Activated CD4-positive, alpha-beta T cell treated with anti-CD3 and anti-CD28 coated beads, Interleukin-2, amount 50 U/mL, for 1 hour (primary cell): ENCODE measurements at places on chromosomes 13 and 19.

- no peak for DNase-seq
Observed at GRCh38 chr13:28128926-28129325, 9.4 kb upstream of the PAN3 start.

DNA sequence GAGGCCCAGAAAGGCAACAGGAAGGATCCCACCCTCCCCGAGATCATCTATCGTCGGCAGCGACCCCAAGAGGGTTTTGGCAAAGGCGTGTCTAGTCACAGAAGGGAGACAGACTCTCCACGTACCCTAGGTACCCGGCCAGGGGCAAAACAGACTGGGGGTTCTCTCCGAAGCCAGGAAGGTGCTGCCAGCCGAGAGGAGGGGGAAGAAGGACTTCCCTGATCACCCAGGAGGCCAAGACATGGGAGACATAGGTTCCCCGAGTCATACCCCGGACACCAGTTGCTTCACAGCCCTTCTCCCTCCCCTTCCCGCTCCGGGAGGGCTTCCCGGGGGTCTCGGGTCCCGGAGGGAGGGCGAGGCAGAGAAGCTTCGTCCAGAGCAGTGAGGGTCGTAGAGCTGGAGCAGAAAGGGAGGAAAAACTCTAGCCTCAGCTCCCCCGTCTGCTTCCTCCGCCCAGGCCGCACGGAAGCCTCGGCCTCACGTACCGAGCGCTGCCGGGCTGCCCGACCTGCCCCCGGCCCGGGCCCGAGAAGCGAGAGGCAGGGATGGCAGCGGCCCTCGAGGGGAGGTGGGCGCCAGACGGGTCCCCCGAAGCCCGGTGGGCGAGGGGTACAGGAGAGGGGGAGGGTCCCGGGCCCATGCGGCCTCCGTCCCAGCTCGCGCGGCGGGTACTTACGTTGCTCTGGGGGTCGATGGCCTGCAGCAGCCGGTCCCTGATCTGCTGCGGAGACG, 644 bp downstream of the MED26 start:
- peak; percentile 16 for DNase-seq

DNA sequence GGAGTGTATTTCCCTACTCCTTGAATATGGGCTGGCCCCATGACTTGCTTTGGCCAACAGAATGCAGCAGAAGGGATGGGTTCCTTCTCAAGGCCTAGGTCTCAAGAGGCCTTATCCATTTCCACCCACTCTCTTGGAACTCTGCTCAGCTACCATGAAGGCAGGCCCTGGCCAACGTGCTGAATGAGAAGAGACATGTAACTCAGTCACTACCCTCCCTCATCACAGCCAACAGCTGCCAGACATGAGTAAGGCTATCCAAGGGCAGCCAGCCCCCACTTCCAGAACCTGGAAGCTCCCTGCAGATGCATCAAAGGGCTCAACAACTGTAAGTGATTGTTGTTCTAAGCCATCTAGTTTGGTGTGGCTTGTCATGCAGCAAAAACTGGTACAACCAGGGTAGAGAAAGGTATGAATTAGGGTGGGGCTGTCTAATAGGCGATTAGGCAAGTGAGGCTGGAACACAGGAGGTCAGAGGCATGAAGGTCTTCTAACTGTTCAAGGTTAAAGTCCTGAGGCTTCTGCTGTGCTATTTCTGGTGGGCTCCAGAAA, 1.4 kb upstream of the RASL11A start:
- no peak for DNase-seq

- DNase-seq: peak; percentile 79
Observed at GRCh38 chr19:53865918-53866864, 1.5 kb upstream of the MYADM start.

DNA sequence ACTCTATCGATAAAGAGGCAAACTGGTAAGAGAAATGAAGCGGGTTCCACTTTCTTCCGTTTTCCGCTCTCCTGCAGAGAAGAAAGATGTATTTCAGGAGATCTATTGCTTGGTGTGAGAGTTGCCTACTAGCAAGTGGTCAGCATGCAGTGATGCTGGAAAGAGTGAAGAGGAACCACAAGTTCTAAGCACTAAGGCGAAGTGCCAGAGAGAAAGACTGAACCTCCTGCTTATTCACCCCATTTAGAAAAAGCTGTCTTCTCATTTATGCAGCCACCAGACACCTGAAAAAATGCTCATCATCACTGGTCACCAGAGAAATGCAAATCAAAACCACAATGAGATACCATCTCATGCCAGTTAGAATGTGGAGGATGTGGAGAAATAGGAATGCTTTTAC, 78.7 kb upstream of the GPC6 start:
- DNase-seq: no peak

- no peak for DNase-seq
Observed at GRCh38 chr19:50242581-50242980, 39.2 kb downstream of the MYH14 start.

- no peak for DNase-seq
Observed at GRCh38 chr19:12494260-12494860, 9.7 kb upstream of the ZNF709 start.

GRCh38 chr19:28980236-28980868, 232.6 kb downstream of the UQCRFS1 start:
- DNase-seq: no peak

- DNase-seq: no peak
Observed at GRCh38 chr13:106527826-106528225, 7.6 kb downstream of the EFNB2 start.

- no peak for DNase-seq
Observed at GRCh38 chr13:94330552-94331071, 148.9 kb downstream of the DCT start.

GRCh38 chr13:111398715-111399299, 78.4 kb downstream of the TEX29 start:
- DNase-seq: no peak

DNA sequence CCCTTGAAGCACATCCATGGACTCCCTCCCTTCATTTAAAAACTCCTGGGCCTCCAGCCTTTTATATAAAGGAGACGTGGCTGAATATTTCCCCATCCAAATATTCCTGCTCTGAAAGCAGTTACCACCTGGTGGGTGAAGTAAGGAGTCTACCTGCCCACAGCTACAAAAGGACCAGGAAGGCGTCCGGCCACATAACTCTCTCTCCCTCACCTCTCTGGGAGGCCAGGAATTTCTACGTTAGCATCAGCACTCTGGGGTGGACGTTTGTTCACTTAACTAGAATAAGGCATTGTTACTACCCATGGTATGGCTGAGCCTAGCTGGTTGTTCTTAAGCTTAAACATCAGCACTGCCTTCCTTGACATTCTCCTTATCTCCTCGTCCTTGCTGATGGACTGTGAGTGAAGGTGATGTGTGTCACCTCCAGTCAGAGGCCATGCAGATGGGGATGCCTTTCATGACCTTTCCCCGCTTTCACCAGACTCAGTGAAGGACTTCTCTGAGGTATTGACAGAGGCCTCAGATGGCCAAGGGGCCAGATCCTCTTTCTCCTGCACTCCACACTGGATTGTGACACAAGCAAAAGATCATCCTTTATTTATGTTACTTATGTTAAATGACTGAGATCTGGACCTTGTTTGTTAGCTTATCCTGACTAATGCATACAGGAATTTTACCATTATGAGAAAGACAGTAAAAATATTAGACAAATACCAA, 22.2 kb upstream of the KPNA3 start:
- DNase-seq: no peak

- DNase-seq: no peak
Observed at GRCh38 chr13:49922301-49922700, 13.8 kb downstream of the SPRYD7 start.

- DNase-seq: no peak
Observed at GRCh38 chr13:76552807-76553206, 333.4 kb downstream of the KCTD12 start.

GRCh38 chr19:33638167-33639034, 16.6 kb downstream of the CHST8 start:
- DNase-seq: no peak

DNA sequence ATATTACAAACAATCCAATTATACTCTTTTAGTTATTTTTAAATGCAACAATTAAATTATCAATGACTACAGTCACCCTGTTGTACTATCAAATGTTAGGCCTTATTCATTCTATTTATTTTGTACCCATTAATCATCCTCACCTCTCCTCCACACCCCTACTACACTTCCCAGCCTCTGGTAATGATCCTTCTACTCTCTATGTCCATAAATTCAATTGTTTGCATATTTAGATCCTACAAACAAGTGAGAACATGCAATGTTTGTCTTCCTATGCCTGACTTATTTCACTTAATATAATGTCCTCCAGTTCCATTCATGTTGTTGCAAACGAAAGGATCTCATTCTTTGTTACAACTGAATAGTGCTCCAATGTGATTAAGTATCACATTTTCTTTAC, 1414.6 kb downstream of the SLITRK1 start:
- no peak for DNase-seq

- no peak for DNase-seq
Observed at GRCh38 chr13:94209117-94209516, 270.4 kb downstream of the DCT start.

- DNase-seq: no peak
Observed at GRCh38 chr13:109810761-109811510, 24.6 kb upstream of the IRS2 start.

GRCh38 chr13:36905944-36906343, 14.1 kb downstream of the SMAD9 start:
- DNase-seq: no peak

GRCh38 chr13:50731400-50731799, 112.1 kb downstream of the DLEU7 start:
- no peak for DNase-seq

DNA sequence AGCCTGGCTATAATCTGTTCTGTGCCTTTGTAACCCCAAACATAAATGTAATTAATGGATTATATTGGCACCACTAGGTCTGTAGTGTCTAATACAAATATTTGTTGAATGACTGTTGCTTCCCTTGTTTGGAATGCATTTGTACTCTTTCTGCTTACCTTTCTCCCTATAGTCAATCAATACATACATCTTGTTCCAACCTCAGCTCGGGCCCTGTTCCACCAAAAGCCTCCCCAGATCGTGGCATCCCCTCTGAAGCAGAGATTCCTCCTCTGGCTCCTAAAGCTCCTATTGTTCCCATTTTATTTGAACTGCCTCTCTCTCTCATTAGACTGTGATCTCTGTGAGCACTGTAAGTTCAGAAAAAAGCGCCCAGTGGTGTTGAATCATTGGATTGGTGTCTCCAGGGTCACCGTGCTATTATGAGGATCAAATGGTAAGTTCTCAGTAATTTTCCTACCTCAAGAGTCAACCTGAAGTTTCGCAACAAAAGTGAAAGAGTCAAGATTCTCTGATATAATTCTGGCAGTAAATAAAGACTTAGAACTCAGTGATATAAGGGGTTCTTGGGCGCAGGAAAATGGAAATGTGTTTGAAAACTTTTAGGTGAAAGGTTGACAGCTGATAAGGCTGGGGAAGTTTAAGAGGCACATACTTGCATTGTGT, 151.5 kb downstream of the KLF5 start:
- DNase-seq: no peak

DNA sequence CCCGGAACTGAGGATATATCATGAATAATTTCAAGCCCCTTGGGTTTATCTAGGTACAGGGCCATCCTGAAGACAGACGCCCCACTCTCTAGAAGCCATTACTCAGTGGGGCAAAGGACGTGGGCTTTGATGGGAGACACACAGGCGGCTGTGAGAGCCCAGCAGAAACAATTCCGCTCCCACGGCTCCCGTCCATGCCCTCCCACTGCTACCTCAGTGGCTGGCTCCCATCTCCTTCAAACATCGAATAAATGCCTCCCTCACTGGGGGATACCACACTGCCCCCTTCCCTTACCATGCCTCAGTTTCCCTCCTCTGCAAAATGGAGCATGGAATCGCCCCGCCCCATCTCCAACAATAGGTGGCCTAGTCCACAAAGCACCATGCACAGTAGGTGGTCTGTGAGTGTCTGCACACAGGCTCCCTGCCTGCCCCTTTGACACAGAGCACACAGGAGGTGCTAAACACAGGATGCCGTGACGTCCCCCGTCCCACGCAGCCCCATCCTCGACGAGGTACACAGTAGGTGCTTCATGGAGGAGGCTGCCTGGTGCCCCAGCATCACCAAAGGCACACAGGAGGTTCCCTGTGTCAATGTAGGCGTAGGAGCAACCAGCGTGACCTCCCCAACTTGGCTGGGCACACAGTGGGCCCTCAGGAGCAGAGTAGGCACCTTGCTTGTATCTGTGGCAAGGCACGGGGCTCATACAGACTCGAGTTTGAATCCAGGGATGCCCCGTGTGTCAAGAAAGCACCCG, 46.0 kb downstream of the PTPRS start:
- DNase-seq: no peak

DNA sequence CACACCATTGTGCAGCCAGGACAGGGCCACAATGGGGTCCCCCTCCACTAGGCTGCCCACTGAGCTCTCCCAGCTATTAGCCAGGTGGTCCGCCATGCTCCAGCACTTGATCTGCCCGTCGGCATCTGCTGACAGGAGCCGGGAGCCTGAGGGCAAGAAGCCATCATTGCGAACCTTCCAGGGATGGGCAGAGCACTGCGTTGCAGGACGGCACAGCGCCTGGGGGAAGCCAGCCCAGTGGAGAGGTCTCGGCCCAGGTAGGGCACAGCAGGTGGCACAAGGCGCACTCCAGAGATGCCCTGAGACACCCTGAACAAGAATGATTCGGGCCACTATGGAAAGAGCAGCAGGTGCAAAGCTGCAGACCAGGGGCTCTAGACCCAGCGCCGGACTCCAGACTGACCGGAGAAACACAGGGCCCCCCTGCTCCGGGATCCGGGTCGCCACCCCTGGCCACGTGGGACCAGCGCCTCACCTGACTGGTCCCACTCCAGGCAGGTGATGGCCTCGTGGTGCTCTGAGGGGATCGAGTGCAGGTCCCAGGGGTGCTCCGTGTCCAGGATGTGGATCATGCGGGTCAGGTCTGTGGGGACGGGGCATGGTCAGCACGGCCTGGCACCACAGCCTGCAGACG, 3.2 kb downstream of the MED16 start:
- DNase-seq: no peak

DNA sequence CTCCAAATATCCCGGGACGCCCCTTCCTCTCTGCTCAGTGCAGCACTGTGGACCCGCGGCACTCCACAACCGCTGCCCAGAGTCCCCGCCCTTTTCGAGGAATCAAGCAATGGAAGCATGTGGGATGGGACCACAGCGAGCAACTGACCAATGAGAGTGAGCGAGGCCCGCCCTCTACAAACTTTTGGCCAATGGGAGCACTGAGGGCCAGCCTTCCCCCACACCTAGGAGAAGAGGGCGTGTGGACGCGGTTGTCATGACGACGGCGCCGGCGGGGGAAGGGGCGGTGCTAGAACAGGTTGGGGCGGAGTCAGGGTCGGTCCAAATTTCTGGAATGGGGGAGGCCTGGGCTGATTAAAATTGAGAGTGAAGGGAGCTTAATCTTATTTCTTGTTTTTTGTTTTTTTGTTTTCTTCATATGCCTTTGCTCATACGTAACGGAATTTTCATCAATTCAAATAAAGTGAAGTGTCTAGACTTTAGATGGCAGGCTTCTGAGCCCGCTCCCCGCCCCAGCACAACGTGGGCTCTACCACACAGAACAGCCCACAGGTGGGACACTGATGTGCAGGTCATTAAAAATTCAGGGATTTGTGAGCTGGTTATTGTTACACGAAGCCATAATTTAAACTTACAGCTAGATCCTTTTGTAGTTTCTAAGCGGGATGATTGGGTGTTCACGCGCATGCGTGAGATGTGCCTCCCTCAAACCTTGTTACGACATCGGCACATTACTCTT, at the start of gene DNAAF3:
Gene DNAAF3 (minus strand): TSS at position 84 of the 739 bp plus-strand sequence. CDS start 200 bp downstream, outside the sequence.
- peak; percentile 65 for DNase-seq
